ENCODE measurements at places on chromosomes 5 and 9.
A peak's percentile ranks its signal among the peaks of the same experiment; 100 is the strongest.

- DNase-seq = no peak
Measured at GRCh38 chr5:99034336-99034735, 105.5 kb upstream of the CHD1 start.

- DNase-seq = no peak
Measured at GRCh38 chr9:1427875-1428274, 377.7 kb downstream of the DMRT2 start.

GRCh38 chr5:36696059-36696673, 89.8 kb downstream of the SLC1A3 start:
- DNase-seq = no peak

- DNase-seq = no peak
Measured at GRCh38 chr5:153209016-153209415, 281.5 kb upstream of the GRIA1 start.

GRCh38 chr5:126686451-126687126, 85.8 kb downstream of the PHAX start:
- DNase-seq = no peak

GRCh38 chr9:23382418-23382817, 443.6 kb downstream of the ELAVL2 start:
- DNase-seq = no peak

DNA sequence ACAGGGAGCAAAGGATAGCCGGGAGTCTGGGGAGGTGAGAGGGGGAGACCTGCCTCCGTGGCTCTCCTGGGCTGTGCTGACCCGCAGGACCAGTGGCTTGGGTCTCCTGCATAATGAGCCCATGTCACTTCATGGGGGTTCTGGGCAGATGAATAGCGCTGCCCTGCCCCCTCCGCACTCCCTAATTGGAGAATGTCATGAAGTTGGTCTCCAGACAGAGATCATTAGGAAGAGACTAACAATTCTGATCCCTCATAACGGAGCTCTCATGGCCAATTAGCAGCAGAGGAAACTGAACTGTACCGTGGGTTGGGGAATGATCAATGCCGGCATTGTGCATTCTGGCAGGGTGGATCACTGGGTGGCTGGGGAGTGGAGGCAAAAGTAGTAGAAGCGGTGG, 186.1 kb downstream of the FSTL4 start:
- DNase-seq = no peak

GRCh38 chr5:82384034-82384750, 106.0 kb upstream of the RPS23 start:
- DNase-seq = no peak

GRCh38 chr5:113598926-113599325, 85.4 kb downstream of the YTHDC2 start:
- DNase-seq = no peak

- DNase-seq = no peak
Measured at GRCh38 chr5:168743617-168744016, 164.4 kb upstream of the PANK3 start.

DNA sequence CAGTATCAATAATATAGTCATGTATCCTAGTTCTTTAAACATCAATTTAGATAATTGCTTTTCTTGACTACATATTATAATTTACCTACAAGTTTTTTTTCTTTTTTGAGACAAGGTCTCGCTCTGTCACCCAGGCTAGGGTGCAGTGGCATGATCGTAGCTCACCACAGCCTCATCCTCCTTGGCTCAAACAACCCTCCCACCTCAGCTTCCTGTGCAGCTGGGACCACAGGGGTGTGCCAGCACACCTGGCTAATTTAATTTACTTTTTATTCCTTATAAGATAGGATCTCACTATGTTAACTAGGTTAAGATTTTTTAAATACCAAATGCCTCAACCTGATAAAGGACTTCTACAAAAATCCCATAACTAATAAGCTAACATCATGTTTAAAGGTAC, 21.1 kb downstream of the UIMC1 start:
- DNase-seq = no peak

GRCh38 chr5:5381310-5381913, 41.1 kb upstream of the ICE1 start:
- no peak for DNase-seq

DNA sequence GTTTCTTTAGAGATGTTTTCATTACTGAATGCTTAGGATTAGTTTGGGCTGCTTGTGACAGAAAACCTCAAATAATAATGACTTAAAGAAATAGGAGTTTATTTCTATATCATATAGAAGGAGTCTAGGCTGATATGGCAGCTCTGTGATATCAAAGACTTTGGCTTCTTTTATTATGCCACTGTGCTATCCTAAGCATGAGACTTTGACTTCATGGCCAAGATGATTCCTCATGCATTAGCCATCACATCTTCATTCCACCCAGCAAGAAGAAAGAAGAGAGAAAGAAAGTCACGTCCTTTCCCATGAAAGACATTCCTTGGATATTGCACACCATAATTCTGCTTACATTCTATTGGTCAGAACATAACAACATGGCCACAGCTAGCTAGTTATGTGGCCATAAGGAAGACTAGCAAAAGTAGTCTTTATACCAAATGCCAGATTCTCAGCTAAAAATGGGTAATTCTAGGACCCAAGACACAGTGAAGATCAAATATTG, 76.2 kb downstream of the DAPK1 start:
- DNase-seq = no peak

GRCh38 chr9:5817862-5818261, 15.1 kb downstream of the ERMP1 start:
- DNase-seq = no peak

- no peak for DNase-seq
Measured at GRCh38 chr5:124596595-124597421, 149.6 kb downstream of the ZNF608 start.

DNA sequence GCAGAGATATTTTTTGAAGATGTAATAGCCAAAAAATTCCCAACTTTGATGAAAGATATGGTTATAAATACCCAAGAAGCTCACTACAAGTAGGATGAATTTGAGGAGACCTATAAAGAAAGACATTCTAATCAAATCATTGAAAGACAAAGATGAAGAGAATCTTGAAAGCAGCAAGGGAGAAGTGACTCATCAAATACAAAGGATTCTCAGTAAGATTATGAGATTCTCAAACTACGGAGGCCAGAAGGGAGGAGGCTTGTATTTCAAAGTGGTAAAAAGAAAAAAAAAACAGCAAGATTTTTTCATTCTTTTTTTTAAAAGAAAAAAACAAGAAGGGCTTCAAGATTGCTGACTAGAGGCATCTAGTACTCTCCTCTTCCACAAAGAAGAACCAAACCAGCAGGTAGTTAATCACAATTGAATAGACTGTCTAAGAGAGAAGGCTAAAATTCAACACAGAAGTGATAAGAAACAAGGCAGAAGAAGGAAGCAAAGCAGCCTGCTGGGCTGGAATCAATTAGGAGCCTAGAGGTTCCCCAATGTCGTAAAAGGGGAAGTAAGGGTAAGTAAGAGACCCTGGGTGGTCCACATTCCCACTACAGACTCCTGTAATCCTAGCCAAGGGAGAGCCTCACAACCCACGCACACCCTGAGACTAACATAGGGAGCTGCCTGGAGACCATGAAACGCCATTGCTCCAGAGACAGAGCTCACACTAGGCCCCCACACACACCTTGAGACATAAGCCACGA, 59.1 kb upstream of the NIPAL4 start:
- DNase-seq = no peak

- DNase-seq = peak; percentile 4
Measured at GRCh38 chr9:92501671-92502393, 19.5 kb upstream of the ASPN start.

- no peak for DNase-seq
Measured at GRCh38 chr9:8860925-8861324, 1061.3 kb upstream of the DMAC1 start.

GRCh38 chr5:22842574-22842973, 10.6 kb downstream of the CDH12 start:
- no peak for DNase-seq

- no peak for DNase-seq
Measured at GRCh38 chr5:32325062-32325461, 12.3 kb upstream of the MTMR12 start.

DNA sequence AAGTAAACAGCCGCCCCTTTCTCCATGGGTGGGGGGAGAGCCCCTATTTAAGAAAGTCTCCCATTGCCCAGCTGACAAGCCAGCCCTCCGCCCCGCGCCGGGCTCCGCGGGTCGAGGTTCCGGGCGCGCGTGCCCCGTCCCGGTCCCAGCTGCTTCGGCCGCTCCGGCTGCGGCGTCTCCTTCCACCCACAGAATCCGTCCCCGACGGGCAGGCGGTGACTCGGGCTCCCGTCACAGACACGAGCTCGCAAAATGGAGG, 223 bp downstream of the NR3C1 start:
- no peak for DNase-seq

DNA sequence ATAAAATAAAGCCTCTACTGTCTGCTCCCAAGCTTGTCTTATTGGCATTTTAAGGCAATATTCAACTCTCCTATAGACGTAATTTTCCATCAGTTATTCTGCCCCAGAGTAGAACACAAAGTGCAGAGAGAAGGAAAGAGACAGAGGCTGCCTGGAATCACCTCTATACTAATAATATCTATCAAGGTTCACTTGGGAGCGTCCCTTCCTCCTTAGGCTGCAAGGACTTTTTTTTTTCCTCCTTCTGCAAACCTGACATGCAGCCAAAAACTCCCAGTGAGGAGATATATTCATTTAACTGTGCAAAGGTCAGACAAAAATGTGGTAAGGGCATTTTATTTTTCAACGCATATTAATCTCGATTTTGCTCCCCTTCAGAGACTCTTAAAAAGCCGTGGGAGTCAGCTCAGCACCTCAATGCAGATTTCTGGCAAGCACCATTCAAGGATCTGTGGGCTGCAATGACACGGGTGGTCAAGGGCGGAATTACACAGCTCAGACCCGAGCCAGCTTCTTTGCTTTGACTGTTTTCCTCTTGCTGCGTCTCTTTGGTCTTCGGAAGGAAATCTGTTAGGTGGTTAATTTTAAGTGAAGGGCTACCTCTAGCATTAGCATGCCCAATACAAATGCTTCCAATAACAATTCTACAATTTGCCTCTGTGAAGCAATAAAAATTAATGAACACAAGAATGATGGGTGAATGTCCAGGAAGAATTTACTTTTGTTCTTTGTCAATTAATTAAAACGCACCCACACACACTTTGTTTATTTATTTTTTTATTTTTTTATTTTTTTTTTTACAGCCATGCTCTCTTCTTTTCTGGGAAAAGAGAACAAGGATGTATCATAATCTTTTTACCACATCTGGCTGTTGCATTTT, 587.7 kb upstream of the GRAMD2B start:
- no peak for DNase-seq

GRCh38 chr9:98101868-98102273, 17.2 kb downstream of the TRIM14 start:
- peak; percentile 60 for DNase-seq

- no peak for DNase-seq
Measured at GRCh38 chr5:32231241-32231640, 57.1 kb upstream of the GOLPH3 start.

- DNase-seq = no peak
Measured at GRCh38 chr9:88651682-88652633, 117.0 kb downstream of the NXNL2 start.

- DNase-seq = no peak
Measured at GRCh38 chr5:52738095-52738506, 49.6 kb upstream of the ITGA1 start.

GRCh38 chr9:131405428-131405827, 11.5 kb downstream of the PRRC2B start:
- no peak for DNase-seq

GRCh38 chr9:32405506-32405905, 21.1 kb downstream of the ACO1 start:
- DNase-seq = no peak

DNA sequence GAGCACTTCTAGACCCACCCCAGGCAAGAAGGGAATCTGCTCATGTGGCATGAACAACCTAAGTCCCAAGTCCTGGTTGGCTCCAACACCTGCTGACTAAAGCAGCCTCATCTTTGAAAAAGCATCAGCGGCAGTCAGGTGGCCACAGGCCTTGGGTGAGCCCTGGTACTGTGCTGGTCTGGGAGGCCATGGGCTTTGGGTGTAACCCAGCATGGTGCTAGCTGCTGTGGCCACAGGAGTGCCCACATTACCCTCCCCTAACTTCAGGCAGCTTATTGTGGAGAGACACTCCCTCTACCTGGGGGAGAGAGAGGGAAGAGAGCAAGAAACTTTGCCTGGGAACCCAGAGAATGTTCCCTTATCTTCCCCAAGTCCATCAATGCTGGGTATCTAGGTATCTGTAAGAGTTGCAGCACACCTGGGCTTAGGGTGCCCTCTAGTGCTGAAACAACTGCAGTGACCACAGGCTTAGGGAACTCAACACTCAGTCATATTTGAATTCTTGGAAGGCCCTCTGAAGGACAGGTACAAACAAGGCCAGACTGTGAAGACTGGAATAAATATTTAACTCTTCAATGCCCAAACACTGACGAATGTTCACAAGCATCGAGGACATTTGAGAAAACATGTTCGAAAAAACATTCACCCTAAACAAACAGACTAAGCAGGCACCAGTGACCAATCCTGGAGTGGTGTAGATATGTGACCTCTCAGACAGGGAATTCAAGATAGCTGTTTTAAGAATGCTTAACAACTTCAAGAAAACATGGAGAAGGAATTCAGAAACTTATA, 69.9 kb upstream of the OR2K2 start:
- no peak for DNase-seq

DNA sequence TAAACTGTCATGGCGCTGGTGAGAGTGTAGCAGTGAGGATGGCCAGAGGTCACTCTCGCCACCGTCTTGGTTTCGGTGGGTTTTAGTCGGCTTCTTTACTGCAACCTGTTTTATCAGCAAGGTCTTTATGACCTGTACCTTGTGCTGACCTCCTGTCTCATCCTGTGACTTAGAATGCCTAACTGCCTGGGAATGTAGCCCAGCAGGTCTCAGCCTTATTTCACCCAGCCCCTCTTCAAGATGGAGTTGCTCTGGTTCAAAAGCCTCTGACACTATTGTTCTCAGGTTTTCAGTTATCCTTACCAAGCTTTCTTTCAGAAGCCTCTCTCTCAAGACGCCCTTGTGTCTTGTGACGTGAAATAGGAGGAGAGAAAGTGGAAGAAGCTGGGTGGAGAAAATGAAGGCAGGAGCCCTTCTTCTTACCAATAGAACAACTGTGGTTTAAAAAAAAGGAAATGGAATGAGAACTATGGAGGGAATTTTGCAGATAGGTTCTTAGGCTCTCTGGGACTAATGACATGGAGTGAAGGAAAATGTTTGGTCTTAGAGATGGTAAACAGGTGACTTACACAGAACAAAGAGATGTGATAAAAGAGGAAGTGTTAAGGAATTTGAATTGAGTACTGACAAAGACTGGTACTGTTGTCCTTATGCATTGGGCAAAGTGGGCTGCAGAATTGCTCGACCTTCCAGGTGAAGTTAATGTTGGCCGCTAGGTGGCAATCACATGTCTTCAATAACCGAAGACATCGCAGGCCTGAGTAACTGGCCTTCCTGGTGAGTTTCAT, 133.3 kb upstream of the RAI14 start:
- DNase-seq = peak; percentile 28
